Esophagus mucosa (tissue), 1 donor: ENCODE measurements at places on chromosomes 7 and 10.

- no peak for ATAC-seq
Observed at GRCh38 chr7:74009719-74010118, 18.3 kb upstream of the ELN start.

DNA sequence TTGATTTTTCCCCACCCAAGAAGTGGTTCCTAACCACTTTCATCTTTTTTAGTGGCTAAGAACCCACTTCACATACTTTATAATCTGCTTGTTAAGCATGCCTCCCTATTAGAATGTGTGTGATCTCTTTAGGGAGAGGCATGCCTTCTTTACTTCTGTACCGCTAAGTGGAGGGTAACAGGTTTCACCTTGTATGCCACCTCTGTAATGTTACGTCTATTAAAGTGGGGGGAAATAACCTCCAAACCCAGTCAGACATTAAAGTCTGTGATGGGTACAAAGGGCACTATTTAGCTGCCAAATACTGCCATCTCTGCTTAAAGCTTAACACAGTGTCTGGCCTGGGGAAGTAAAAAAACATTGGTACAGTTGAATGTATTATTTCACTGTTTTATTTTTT is 51.9 kb downstream of the EPC1 start:
- no peak for ATAC-seq

GRCh38 chr7:107113866-107114265 is 54.9 kb upstream of the HBP1 start:
- ATAC-seq, result no peak

DNA sequence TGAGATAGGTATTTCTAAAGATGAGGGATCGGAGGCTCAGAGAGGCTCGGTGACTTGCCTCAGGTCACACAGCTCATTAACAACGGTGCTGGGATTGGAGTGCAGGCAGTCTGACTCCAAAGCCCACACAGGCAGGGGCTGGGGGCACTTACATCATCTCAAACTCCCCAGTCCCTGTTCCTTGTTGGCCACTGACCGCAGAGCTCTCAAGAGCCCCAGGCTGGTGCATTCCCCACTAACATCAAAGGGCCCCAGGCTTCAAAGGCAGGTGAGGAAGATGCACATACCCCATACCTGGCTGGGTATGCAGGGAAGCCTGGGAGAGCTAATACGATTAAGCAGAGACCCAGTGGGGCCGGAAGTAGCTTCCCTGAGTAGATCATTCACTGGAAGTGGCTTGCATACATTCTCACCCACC is 13.7 kb upstream of the NODAL start:
- no peak for ATAC-seq

DNA sequence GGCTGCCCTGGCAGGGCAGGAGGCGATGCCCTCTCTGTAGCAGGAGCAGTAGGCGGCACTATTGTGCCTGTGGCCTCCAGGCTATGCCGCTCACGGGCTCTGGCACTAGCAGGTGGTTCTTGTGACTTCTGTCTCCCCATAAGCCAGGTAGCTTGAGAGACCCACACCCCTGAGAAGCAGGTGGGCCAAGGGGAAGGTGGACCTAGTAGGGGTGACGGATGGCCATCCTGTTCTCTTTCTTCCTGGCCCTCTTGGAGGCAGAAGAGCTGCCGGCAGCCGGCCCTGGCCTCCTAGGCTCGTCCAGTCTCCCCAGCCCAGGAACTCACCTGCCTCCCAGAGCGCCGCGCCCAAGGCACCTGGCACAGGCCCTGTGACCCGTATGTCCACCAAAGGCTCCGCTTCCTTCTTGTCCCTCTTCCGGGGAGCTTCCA is 15.4 kb downstream of the MMRN2 start:
- ATAC-seq, result no peak

DNA sequence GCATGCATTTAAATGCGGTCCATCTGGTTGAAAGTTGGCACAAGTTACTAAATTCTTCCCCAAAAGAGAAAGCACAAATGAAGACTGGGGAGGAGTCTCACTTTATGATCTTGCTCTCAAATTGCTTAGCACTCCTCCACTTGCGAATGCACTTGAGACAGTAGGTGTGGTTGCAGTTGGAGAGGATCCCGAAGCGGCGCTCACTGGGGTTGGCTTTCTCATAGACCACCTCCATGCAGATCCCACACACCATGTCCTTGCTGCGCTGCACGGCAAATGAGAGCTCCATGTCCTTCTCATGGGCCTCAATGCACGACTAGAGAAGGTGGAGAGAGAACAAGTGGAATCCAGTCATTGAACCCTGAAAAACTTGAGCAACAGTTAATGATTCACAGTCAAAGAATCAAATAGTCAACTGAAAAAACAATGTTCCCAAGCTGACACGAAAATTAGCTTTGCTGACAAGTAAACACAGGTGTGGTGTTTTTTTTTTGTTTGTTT is 22.7 kb downstream of the MKRN1 start:
- ATAC-seq, result no peak

GRCh38 chr10:83701799-83702198 is 437.5 kb upstream of the GHITM start:
- ATAC-seq, result no peak

- ATAC-seq, result peak; percentile 93
Observed at GRCh38 chr7:148911626-148912025, 27.5 kb upstream of the EZH2 start.

GRCh38 chr10:29826801-29827450 is 192.2 kb upstream of the SVIL start:
- peak; percentile 42 for ATAC-seq

GRCh38 chr7:107538001-107538400 is 25.7 kb downstream of the COG5 start:
- ATAC-seq, result peak; percentile 100

- ATAC-seq, result no peak
Observed at GRCh38 chr7:69787736-69788431, 189.6 kb downstream of the AUTS2 start.

GRCh38 chr10:15141136-15142054 is 27.1 kb downstream of the NMT2 start:
- no peak for ATAC-seq

- ATAC-seq, result no peak
Observed at GRCh38 chr7:96417784-96418183, 95.9 kb upstream of the SLC25A13 start.

- ATAC-seq, result peak; percentile 5
Observed at GRCh38 chr7:157271315-157271990, 65.4 kb upstream of the DNAJB6 start.

- ATAC-seq, result peak; percentile 62
Observed at GRCh38 chr10:7045891-7046599, 364.8 kb downstream of the SFMBT2 start.

- no peak for ATAC-seq
Observed at GRCh38 chr7:144653449-144653848, 182.4 kb downstream of the TPK1 start.

DNA sequence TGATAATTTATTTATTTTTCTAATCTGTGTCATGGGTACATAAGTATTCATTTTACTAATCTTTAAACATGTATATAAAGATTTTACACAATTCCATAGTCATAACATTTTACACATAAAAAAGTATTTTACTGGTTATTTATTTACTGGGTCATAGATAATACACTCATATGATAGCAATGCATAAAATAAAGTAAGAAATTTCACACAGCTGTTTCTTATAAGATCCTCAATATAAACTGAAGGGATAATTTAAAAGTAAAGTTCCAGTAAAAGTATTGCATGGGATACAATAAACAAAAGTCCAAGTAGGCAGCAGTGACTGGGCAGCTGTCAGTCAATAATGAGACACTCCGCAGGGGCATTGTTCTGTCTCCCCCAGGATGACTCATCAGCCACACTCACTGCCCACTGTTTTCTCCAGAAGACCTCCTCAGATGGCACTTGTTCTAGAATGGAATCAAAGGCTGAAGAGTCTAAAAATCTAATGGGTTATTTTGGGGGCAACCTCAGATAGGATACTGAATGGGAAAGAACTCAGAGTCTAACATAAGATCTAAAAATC is 32.7 kb downstream of the DPY19L1 start:
- no peak for ATAC-seq

- no peak for ATAC-seq
Observed at GRCh38 chr10:101094121-101094879, 32.5 kb downstream of the KAZALD1 start.

DNA sequence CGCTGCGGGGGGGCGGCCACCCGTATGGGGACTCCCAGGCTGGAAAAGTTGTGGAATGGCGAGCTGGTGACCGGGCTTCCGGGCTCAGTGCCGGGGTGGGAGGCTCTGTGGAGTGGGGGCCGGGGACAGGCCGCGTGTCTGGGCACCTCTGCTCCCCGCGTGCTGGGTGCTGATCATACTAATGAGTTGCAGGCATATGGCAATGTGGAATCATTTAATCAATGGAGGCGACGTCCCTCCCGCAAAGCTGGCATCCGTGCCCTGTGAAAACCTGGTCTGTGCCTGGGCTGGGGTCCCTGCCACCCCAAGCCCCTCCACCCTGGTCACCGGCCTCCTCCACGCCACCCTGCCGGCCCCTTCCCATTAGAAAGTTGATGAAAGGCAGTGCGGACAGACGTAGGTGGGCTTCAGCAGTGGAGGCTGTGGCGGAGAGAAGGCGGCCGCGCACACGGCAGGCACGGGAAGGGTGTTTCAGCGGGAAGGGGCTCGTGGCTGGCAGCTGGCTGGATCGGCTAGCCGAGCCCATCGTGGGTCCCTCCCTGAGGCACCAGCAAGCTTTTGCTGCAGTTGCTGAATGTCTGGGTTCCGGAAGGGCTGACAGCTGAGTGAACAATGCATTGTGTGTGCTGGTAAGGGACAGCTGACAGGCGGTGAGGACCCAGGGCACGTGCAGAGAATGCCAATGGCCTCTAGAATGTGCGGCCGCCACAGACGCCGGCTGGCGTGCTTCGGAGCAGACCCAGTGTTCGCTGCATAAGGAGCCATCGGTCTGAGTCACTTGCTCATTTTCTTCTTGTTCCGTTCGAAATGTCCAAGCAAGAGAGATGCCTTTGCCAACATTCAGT is 1.5 kb downstream of the ADGRA1 start:
- ATAC-seq, result no peak

DNA sequence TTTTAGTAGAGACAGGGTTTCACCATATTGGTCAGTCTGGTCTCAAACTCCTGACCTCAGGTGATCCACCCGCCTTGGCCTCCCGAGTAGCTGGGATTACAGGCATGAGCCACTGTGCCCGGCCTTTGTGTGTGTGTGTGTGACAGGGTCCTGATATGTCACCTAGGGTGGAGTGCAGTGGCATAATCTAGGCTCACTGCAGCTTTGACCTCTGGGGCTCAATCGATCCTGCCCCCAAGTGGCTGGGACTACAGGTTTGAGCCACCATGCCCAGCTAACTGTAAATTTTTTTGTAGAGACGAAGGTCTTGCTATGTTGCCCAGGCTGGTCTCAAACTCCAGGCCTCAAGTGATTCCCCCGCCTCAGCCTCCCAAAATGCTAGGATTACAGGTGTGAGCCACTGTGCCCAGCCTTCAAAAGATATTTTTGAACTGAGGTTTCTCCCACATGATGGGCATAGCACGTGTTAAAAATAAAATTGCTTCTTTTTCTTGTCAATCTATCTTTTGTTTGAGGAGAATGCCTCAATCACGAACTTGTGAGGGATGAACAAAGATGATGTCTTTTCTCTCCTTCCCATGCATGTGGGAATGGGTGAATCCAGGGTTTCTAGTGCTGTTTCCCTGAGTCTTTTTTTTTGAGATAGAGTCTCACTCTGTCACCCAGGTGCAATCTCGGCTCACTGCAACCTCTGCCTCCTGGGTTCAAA is 30.8 kb upstream of the PSAP start:
- no peak for ATAC-seq

- peak; percentile 65 for ATAC-seq
Observed at GRCh38 chr10:3445648-3446047, 273.1 kb upstream of the PITRM1 start.

DNA sequence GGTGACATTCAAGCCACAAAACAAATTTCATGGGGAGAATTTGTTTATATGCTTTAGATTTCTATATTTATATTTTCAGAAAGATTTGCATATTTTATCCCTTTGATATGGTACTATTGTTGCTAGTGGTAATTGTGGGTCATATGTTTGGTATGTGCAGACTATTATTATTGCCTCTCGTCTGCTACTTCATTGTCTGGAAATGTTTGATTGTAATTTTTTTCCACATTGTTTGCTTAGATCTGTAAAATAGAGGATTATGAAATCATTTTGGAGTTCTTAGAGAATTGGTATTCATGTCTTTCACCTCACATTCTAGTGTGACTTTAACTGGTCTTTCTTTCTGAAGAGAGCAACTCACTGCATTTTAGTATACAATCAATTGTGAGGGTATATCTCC is 44.7 kb downstream of the MYO3A start:
- no peak for ATAC-seq

- ATAC-seq, result no peak
Observed at GRCh38 chr7:44736896-44737295, 11.8 kb upstream of the ZMIZ2 start.

DNA sequence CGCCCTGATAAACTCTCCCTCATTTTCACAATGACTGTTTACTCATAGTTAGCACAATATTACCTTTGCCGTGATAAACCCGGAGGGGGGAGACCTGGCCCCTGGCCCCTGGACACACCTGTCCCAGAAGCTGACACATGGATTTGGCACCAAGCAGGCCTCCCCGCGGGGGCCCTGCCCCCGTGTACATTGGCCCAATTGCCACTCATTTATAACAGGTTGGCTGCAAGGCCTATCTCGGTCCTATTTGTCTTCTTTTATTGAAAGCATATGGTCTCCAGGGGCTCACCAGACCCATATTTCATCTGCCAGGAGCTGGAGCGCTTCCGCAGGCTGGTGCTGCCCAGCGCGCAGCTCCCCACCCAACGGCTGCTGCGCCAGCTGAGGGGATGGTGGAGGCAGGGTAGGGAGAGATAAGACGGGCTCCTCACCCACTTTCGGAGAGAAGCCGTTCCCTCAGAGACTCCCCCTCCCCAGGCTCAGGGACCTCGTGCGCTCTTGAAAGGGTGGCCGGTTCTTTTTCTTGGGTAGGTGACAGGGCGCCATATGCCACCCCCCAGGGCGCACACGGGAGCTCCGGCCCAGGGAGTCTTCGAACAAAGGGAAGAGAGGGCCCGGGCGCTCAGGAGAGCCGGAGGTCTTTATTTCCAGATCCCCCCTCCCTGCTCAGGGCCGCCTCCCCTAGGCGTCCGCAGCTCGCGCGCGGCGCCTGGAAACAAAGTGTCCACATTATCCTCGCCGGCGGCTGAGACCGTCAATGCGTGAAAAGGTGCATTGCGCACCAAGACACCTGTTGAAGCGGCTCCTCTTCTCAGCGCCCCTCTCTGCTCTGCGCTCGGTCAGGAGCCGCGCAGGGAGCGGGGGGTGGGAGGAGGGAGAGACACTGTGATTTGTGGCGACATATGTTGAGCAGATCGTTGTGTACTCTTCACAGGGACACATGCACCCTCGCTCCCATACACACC is 4.3 kb upstream of the NEUROG3 start:
- no peak for ATAC-seq

DNA sequence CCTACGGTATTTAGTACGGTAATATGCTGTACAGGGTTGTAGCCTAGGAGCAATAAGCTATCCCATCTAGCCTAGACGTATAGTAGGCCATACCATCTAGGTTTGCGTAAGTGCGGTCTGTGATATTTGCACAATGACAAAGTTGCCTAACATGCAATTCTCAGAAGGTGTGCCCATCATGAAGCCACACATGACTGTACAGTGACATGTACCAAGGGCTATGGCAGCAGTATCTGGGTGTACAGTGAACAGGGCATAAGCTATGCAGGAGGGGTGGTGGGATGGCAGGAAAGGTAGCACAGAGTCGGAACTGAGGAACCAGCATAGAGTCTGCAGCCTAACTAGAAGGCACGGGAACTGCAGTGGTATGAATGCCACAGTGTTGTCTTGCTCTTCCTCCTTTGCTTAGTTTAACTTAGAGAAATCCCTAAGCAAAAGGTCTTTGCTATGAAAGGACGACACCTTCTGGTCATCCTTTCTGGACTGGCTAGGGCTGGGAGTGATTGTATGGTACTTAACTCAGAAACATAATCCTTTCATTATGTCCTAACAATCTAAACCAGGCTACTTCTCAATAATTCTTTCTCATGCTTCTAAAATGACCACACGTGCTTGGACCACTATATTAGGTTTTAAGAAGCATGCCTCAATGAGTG is 93.5 kb downstream of the DYNC1I1 start:
- no peak for ATAC-seq
